CD4-positive, alpha-beta T cell treated with Interleukin-17A for 1 hour (primary cell): ENCODE measurements at places on chromosomes 5 and 9.

GRCh38 chr5:54651482-54652076 lies 134.0 kb downstream of the SNX18 start:
- DNase-seq = no peak

GRCh38 chr9:26231391-26231790 lies 553.1 kb upstream of the TUSC1 start:
- DNase-seq = no peak

DNA sequence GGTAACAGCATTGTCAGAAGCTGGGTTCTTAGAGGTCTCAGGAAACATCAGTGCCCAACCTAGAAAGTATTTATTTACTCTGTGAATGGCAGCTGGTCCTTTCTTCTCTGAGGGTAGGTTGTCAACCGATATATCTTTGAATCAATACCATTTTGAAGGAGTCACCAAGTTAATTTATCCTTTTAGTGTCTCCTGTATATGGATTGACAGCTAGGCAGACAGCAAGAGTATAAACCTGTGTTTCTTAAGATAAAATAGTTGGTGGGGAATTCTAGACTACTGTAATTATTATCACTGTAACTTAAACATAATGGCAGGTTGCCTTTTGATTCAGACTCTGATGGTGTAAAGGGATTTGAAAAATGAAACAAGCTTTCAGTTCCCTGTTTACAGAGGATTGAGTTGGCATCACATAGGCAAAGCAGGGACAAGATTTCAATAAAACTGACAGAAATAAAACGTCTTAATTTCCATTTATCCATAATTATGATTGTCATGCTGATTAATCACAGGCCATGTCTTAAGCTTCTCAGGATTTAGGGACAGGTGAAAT lies 190.8 kb upstream of the HAPLN1 start:
- DNase-seq = no peak

DNA sequence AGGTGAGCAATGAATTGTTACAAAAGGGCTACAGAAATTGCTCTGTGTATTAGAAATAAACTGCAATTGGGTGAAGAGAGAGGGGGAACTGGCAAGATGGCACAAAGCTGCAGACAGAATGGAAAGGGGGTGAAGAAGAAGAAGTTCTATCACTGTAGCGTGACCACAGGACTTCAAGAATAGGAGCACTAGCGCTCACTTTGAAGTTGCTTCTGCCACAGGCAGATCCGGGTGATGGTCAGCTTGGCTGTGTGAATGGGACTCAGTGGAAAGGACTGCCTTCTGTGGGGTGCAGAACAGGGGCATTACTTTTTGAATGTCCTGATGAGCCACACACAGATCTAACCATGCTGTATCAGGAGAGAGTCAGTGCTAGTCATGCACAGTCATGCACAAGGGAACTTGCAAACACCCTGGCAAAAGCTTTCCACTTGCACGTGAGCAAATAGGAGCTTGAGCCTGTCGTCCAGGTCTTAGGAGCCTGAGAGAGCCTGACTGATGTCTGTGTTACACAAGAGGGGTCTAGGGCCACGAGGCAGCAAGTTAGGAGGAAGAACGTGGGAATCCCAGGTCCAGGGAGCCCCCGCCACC lies 16.3 kb downstream of the IL5 start:
- no peak for DNase-seq

GRCh38 chr5:151257731-151258181 lies 4.8 kb downstream of the GM2A start:
- DNase-seq = no peak

GRCh38 chr5:54186912-54187445 lies 123.4 kb downstream of the ARL15 start:
- DNase-seq = no peak

- no peak for DNase-seq
Observed at GRCh38 chr9:85427772-85428171, 314.0 kb downstream of the AGTPBP1 start.

GRCh38 chr9:115590011-115590410 lies 472.1 kb upstream of the TNC start:
- no peak for DNase-seq

- no peak for DNase-seq
Observed at GRCh38 chr5:11640158-11640873, 263.9 kb downstream of the CTNND2 start.

DNA sequence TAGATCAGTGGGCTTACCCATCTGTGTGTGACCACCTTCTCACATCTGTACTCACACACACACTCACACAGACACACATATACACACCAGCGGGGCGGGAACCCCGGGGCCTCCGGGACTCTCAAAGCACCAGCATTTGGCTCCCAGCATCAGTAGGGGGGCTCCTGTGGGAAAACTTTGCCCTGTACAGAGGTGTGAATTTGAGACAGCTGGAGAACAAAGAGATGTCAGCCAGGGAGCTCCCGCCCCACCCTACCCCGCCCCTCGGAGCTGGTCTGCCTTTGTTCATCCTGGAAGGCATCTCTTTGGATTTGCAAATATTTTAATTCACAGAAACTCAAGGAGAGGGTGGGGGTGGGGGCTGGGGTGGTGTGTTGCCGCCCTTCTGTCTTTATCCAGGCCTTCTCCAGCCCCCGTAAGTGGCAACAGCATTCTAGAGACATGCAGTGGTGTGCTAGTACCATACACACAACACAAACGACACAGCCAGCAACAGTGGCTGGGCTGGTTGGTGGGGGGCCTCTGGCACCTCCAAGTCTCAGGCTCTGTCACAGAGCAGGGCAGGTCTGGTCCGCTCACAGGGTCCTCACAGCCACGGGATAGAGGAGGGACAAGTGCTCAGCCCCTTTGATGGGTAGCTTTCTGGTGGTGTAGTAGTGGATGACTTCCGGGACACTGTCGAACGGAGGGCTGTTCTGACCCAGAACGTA lies 15.5 kb upstream of the SLC25A51 start:
- no peak for DNase-seq

DNA sequence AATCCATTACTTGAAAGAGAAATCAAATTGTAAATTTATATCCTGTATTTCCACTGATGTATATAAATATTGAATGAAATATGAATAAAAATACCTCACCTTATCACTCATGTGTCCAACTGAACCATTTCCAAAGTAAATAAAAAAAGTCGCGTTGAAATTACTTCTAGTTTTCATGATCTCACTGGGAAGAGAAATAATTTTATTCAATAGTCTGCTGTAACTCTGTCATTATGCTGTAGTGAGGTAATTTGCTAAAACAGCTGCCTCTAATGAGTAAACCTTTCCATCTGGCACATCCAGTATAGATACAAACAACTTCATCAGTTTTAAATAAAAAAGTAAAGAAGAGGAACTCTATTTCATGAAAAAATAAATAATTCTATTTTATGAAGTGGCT lies 611.5 kb downstream of the ZNF608 start:
- no peak for DNase-seq

GRCh38 chr5:155025895-155026294 lies 12.3 kb downstream of the KIF4B start:
- DNase-seq = no peak

DNA sequence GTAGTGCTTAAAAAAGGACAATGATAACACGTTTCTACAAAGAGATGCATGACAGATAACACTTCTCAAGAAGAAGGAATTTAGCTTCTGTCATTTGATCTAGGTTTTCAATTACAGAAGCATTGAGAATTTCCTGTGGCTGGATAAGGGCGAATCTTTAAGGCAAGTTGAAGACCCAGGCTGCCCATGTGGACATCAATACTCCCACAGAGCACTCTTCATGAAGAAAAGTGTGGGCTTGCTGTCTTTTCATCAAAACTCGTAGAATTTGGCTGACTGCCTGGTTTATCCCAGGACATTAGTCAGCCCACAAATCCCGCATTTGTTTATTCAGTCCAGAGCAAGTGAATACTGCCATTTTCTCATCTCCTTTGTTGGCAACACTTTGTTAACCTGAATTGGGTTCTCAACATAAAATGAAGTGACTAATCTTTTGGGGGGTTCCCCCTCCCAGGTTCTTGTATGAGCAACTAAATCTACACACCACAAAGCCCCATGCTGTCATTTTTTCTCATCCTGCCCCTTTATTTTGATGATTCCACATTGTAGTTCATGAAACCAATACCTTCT lies 43.4 kb upstream of the CDKN2B start:
- DNase-seq = no peak

GRCh38 chr5:59282726-59283125 lies 610.8 kb downstream of the PDE4D start:
- DNase-seq = no peak

DNA sequence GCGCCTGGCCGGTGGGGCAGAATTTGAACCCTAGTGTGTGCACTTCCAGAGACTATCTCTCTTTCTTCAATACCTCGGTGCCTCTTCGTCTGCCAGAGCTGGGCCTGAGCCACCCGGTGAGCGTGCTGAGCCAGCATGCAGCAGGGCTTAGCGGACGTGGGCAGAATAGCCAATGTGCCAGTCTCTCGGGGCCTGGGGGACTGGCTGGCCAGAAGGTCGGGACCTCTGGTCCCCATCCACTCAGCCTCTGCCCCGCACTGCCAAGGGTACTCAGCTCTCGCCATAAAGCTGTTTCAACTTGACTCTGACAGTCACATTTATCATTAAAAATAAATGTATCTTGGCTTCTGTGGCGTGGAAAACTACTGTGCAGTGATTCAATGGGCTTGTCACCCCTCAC lies 4.2 kb upstream of the FIBCD1 start:
- DNase-seq = no peak

- DNase-seq = no peak
Observed at GRCh38 chr5:57693488-57694305, 211.1 kb upstream of the ACTBL2 start.

GRCh38 chr9:97615439-97616072 lies 17.6 kb downstream of the TSTD2 start:
- DNase-seq = peak; percentile 76

- peak; percentile 32 for DNase-seq
Observed at GRCh38 chr9:21995666-21996398, 1.2 kb downstream of the CDKN2B-AS1 start.

DNA sequence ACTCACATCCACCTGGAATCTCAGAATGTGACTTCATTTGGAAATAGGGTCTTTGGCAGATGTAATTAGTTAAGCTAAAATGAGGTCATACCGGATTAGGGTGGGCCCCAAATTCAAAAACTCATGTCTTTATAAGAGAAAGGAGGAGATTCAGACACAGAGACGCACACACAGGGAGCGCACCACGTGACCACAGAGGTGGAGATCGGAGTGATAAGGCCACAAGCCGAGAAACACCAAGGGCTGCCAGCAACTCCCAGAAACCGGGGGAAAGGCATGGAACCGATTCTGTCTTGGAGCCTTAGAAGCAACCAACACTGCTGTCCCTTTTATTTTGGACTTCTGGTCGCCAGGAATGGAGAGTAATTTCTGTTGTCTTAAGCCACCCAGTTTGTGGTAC lies 31.8 kb upstream of the LMX1B start:
- no peak for DNase-seq
